ENCODE measurements at places on chromosomes 12 and 14. TPM values are rescaled to one million over a fixed set of nuclear protein-coding genes. Genes with fewer than 3 reads are reported as not detected.
A peak's percentile ranks its signal among the peaks of the same experiment; 100 is the strongest.

DNA sequence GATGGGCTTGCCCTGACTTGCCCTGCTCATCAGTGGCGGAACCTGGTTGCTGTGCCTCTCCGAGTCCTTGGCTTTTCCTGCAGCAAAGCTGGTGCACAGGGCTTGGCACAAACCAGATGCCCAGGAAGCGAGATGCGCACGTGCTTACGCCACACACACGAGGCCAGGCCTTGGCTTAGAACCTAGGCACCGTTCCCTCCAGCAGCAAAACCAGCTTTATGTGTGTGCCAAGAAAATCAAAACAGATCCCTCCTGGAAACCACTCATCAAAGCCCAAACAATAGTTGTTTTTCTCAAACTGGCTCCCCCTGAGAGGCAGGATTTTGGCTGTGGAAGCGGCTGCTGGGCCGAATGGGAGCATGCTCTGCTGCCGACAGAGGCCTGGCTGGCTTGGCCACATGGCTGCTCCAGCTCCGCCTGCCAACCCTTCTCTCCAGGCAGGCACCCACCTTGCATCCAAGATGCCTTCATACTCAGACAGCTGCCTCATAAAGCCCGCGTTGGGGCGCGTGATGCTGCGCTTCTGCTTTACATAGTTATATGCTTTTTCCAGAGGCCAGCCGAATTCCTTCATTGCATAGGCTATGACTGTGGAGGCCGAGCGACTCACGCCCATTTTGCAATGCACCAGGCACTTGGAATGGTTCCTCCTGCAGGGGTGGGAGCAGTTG lies 58.7 kb downstream of the SSH1 start:
- peak; percentile 59 for DNase-seq

GRCh38 chr12:131058700-131059099 lies 105.0 kb downstream of the ADGRD1 start:
- no peak for DNase-seq

DNA sequence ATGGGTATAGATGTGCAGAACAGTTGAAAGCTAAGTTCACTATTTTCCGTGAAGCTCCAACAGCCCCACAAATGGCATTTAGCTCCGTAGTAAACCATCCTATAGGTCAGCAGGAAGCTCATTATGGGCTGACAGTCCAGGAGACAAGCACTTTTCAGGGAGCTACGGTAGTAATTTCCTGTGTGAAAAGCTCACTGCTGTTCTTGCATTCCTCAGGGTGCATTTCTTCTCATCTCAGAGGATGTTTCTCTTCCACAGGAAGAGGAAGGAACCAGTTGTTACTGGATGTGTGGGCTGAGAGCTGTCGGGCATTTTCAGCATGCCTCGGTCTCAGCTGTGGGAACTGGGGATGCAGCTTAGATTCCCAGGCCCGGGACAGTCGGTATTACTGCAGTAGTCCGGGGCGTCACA lies 72.8 kb downstream of the GALNT4 start:
- peak; percentile 50 for DNase-seq

DNA sequence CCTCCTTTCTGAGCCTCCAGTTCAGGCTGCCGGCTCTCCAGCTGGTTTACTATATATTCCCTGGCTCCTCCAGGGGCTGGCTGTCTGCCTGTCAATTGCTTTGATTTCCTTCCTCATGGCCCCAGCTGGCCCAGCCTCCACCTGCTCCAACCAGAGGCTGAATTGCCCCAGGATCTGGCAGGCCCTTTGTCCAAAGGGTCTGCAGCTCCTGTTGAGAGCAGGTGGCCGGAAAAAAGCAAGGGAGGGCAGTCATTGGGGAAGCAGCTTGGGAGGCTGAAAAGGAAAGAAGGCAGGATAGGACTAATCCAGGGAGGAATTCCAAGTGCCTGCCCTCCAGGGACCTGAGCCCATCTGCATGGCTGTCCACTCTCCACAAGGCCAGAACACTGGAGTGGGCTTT lies 25.3 kb downstream of the PAH start:
- DNase-seq, result no peak

Gene TRIAP1
- 15.8 TPM for total RNA-seq

Gene PRMT5
- total RNA-seq, result 56.6 TPM

Gene ANO4
- total RNA-seq, result 0.32 TPM
